Naive thymus-derived CD8-positive, alpha-beta T cell (primary cell): ENCODE measurements at places on chromosomes 7 and 10. TPM values are rescaled to one million over a fixed set of nuclear protein-coding genes. Genes with fewer than 3 reads are reported as not detected.

The SPDYE18 gene
- 2.3 TPM for total RNA-seq

The DRGX gene
- not detected for total RNA-seq

The CCL24 gene
- total RNA-seq: not detected

The FAM25A gene
- not detected for total RNA-seq

The KLF14 gene
- total RNA-seq: not detected

The GIMAP4 gene
- total RNA-seq: 381 TPM

The SUGCT gene
- 3.6 TPM for total RNA-seq

The EVX1 gene
- not detected for total RNA-seq

The NEUROG3 gene
- not detected for total RNA-seq

The GPR37 gene
- not detected for total RNA-seq

DNA sequence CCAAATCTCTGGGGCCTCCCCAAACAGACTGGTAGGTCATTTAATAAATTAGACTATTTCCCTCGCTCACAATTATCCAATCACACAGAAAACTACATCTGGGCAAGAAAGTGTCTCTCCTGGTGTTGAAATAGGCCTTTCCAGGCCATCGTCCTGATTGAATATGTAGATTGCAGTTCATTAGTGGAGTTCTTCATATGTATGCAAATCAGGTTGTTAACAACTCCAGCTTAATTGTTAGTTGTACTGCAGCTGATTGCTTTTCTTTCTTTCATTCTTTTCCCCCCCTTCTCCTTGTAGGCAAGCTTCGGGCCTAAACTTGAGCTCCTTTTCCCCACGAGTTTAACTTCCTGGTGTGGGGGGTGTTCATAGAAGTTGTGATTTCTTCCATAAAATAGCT, 359.1 kb upstream of the GALNT17 start:
- H3K27ac ChIP-seq: no peak overlapping the region
- no peak overlapping the region for H3K4me3 ChIP-seq
- no peak for DNase-seq
- H3K27me3 ChIP-seq: peaks cover 2% of the 10 kb centered on the region
- H3K4me1 ChIP-seq: peaks cover 1% of the 10 kb centered on the region
- H3K36me3 ChIP-seq: no peaks in the 10 kb centered on the region

GRCh38 chr10:78059906-78060702, 26.4 kb downstream of the RPS24 start:
- no peak overlapping the region for H3K4me3 ChIP-seq
- no peaks in the 10 kb centered on the region for H3K27me3 ChIP-seq
- DNase-seq: no peak

DNA sequence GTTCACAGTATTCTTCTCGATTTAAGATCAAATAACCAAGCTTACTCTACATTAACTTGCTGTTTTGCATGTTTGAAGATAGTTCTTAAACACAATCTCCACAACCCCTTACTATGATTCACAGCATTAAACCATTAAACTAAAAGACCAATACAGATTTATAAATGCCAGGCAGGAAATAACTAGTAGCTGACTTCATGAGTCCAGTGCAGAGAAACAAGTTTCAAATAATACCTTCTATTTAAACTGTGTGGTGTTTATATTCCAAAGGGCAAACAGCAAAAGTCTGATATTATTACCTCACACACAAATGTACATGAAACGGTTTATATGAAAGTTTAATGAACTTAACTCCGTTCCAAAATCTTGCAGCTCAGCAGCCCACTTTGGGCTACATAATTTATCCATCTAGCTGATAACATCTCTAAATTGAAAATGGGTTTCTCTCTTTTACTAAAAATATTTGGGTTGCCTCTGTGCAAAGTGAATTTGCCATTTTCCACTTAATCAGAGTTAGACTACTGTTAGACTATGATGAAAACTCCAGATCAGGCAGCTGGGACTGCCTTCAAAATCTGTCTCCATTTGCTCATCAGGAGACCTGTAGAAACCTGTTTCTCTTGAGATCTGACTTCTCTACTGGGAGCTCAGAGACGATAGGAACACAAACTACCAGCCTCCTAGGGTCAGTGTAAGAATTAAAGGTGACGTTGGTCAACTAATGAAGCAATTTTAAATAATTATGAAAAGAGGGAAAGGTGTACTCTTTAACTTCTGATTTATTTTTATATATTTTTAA, 287.3 kb downstream of the FZD1 start:
- no peaks in the 10 kb centered on the region for H3K4me1 ChIP-seq
- DNase-seq: no peak
- no peak overlapping the region for H3K27ac ChIP-seq
- H3K36me3 ChIP-seq: no peaks in the 10 kb centered on the region
- no peak overlapping the region for H3K4me3 ChIP-seq
- H3K27me3 ChIP-seq: no peaks in the 10 kb centered on the region

GRCh38 chr10:94149702-94150101, 156.0 kb downstream of the PLCE1 start:
- no peak overlapping the region for H3K4me3 ChIP-seq
- peaks cover 2% of the 10 kb centered on the region for H3K27me3 ChIP-seq
- no peaks in the 10 kb centered on the region for H3K36me3 ChIP-seq
- no peak overlapping the region for H3K27ac ChIP-seq

- H3K27ac ChIP-seq: no peak overlapping the region
- H3K4me1 ChIP-seq: peaks cover 2% of the 10 kb centered on the region
- no peak overlapping the region for H3K4me3 ChIP-seq
- no peak for DNase-seq
These were observed 424 bp upstream of the CYP2W1 start for GRCh38 chr7:982511-983003.

DNA sequence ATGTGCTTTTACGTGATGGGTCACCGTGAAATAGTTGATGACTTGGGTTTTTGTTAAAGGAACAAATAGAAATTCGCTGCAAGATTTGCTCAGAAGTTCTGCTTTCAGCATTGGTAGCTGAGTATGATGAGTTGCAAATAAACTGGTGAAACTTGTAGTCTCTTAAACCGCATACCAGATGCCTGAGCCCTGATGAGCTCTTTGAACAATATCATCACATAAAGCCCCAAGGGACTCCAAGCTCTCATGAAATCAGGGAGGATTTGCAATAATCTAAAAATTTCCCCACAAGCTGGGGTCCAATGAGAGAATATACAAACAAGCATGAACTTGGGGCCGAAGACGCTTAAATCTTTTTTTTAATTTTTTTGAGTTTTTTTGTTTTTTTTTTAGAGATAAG, 312.4 kb downstream of the CALN1 start:
- no peak overlapping the region for H3K27ac ChIP-seq
- DNase-seq: no peak
- H3K27me3 ChIP-seq: peaks cover 1% of the 10 kb centered on the region
- no peaks in the 10 kb centered on the region for H3K36me3 ChIP-seq
- no peak overlapping the region for H3K4me3 ChIP-seq
